ENCODE measurements at places on chromosomes 12 and 14.

DNA sequence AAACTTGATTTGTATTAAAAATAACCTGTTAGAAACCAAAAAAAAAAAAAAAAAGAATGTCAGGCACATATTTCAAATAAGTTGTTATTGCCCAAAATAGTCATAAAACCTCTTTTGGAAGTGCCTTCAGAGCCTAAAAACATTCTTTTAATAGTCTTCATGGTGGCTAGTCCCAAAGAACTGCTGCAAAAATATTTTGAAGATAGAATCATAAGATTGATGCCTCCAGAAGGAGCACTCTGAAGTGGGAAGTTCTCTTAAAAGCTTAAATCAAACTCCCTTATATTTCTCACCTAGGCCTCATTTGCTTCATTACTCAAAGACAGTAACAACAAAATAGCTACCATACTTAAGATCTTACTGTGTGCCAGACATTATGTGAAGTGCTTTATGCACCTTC is 27.2 kb upstream of the NT5DC3 start:
- DNase-seq: no peak

GRCh38 chr12:111556676-111557075 is 42.4 kb downstream of the ATXN2 start:
- no peak for DNase-seq

- no peak for DNase-seq
These were observed 246.3 kb upstream of the CLEC14A start for GRCh38 chr14:38502239-38502638.

GRCh38 chr14:77206877-77207389 is 25.3 kb downstream of the TMEM63C start:
- no peak for DNase-seq

GRCh38 chr12:108757856-108758255 is 26.5 kb upstream of the CORO1C start:
- no peak for DNase-seq

GRCh38 chr12:77685112-77685511 is 145.6 kb upstream of the NAV3 start:
- DNase-seq: no peak

DNA sequence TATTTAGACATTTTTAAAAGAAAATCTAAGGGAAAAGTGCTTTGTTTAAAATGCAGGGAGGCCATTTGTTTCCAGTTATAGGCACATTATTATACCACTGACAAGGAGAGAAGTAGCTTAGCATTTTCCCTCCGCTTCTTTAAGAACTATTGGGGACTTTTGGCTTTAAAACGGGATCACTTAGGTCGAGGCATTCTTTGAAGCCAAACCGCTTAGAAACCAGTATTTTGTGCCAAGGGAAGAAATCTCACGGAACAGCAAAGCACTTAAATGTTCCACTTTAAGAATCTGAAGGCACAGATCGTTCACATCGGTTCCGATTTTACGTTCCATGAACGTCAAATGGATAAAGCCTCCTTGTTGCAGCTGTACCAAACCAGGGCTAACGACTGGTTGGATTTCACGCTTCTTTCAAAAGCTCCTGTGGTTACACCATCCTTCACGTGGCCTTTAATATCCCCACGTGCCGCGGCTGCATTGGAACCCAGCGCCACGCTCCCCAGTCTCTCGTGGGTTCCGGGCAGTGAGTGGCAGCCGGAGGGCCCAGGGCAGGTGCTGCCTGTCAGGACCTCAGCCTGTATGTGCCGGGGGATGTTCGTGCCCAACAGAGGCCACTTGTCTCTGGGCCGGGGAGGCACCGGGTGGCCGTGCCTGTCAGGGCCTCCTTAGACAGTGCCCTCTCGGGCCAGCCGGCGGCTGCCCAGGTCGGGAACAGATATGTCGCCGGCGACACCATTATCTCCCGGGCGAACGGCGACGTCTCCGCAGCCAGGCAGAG is 195.4 kb downstream of the KIF26A start:
- no peak for DNase-seq

- no peak for DNase-seq
These were observed 78.1 kb upstream of the PTHLH start for GRCh38 chr12:28050606-28051005.

All from activated T-cell treated with anti-CD3 and anti-CD28 coated beads for 1 hour (primary cell).